GM12878 (cell line): ENCODE measurements at places on chromosomes 4 and X. TPM values are rescaled to one million over a fixed set of nuclear protein-coding genes. Genes with fewer than 3 reads are reported as not detected.

GRCh38 chr4:4284827-4285618, 4.9 kb downstream of the LYAR start:
- peaks cover 8% of the 10 kb centered on the region for H3K36me3 ChIP-seq
- no peaks in the 10 kb centered on the region for H3K27me3 ChIP-seq
- DNase-seq = no peak
- peaks cover 3% of the 10 kb centered on the region for H3K4me1 ChIP-seq
- H3K4me3 ChIP-seq = no peak overlapping the region

- no peaks in the 10 kb centered on the region for H3K4me1 ChIP-seq
- no peaks in the 10 kb centered on the region for H3K36me3 ChIP-seq
- no peak overlapping the region for H3K4me3 ChIP-seq
- H3K27ac ChIP-seq = peak overlapping the region; percentile 18; the same call in 1 of the 2 replicates
- no peaks in the 10 kb centered on the region for H3K27me3 ChIP-seq
These were observed 12.5 kb upstream of the HSFX4 start for GRCh38 chrX:149916745-149917392.

DNA sequence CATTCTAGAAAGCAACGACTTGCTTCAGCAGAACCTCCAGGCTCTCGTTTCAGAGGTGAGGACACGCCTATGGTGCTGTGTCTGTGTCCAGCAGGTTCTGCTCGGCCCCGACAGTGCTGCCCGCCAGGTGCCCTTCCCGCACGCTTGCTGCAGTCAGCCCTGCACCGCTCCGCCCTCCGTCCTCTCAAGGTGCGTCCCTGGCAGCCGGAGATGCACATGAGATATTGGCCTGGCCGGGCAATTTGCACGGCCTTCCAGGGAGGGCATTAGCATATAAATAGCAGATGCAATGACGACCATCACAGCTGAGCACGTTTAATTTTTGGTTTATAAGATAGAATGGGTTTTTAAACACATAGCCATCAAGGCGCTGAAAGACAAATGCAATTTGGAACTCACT, 14.4 kb downstream of the UVSSA start:
- no peaks in the 10 kb centered on the region for H3K27me3 ChIP-seq
- H3K4me3 ChIP-seq = no peak overlapping the region
- H3K4me1 ChIP-seq = no peaks in the 10 kb centered on the region
- no peak overlapping the region for H3K27ac ChIP-seq
- no peaks in the 10 kb centered on the region; the same call in 1 of the 2 replicates for H3K36me3 ChIP-seq

DNA sequence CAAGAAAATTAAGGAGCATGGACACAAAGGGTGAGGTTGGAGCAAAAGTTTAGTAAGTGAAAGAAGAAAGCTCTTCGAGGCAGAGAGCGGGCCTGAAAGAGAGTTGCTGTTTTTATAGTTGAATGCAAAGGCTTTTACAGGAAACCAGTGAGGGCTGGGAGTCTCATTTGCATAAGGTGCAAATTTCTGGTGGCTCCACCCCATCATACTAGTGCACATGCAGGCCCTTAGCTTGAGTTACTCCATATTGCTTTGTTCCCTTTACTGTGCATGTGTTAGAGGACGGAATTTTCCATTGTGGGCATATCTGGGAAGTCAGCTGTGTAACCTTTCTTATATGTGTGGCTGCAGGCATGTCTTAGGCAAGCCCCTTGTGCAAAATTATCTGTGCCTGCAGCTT, 48.0 kb downstream of the CPE start:
- H3K4me1 ChIP-seq = no peaks in the 10 kb centered on the region
- no peak overlapping the region for H3K4me3 ChIP-seq
- no peak overlapping the region for H3K27ac ChIP-seq
- H3K27me3 ChIP-seq = no peaks in the 10 kb centered on the region; the same call in 1 of the 2 replicates
- H3K36me3 ChIP-seq = no peaks in the 10 kb centered on the region

DNA sequence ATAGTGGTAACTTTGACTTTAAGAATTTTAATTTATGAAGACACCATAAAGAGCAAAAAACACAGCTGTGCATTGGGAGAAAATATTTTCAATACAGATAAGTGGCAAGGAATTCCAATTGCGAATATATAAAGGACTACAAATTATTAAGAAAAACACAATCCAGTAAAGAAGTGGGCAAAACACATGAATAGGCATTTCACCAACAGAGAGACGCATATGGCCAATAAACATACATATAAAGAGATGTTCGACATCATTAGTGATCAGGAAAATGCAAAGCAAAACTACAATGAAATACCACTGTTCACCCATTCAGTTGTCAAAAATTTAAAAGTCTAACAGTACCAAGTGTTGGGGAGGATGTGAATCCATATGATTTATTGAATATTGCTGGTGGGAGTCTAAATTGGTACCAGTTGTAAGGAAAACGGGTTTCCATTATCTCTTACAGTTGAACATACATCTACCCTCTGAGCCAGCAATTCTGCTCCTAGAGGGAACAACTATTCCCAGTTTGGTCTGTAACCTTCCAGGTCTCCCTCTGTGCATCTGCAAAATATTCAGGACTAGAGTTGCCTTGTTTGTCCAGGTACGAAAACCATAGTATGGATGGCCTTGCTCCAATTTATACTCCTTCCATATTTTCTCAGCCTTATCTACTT, 1.7 kb upstream of the MPP1 start:
- no peaks in the 10 kb centered on the region for H3K4me1 ChIP-seq
- no peaks in the 10 kb centered on the region for H3K27me3 ChIP-seq

GRCh38 chr4:106444557-106444956, 76.0 kb upstream of the GIMD1 start:
- no peaks in the 10 kb centered on the region for H3K36me3 ChIP-seq
- H3K4me1 ChIP-seq = no peaks in the 10 kb centered on the region
- no peak for DNase-seq
- no peak overlapping the region for H3K4me3 ChIP-seq
- H3K27me3 ChIP-seq = no peaks in the 10 kb centered on the region
- no peak overlapping the region for H3K27ac ChIP-seq

DNA sequence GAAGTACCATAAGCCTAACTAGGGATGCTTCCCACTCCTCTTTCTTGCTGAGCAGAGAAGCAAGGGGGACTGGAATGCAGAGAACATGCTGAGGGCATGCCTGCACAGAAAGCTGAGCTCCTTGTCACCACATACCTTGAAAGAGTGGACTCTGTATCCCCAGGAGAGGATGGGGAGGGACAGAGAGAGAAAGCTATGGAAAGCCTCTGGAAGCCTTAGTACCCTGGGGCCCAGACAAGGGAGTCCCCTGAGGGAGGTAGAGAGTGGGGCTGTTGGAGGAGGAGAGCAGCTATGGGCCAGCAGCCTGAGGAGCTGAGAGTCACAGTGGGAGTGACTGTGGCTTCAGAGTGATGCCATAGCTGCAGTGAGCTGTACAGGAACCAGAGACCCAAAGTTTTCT, 77.9 kb downstream of the RTL9 start:
- H3K36me3 ChIP-seq = no peaks in the 10 kb centered on the region
- no peak overlapping the region for H3K4me3 ChIP-seq
- H3K27ac ChIP-seq = no peak overlapping the region
- DNase-seq = no peak

DNA sequence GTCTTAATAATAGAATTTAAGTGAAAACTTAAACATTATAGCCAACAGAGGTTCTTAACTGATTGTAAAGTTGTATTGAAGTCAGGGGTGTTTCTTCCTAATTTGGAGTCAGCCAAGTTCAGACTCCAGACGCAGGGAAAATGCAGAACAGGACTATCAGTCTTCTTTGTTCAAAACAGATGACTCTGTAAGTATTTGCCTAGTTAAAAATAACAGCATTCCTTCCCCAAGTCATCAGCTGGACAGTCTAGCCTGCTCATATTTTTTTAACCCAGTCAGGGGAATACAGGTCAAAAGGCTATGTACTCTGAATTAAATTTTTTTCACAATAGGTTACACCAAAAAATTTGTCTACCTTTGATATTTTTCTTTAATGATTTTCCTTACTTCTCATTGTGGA, 73.8 kb upstream of the DCLK2 start:
- no peak overlapping the region for H3K27ac ChIP-seq
- no peak for DNase-seq
- H3K36me3 ChIP-seq = no peaks in the 10 kb centered on the region
- no peak overlapping the region for H3K4me3 ChIP-seq
- H3K27me3 ChIP-seq = peaks cover 4% of the 10 kb centered on the region; the same call in 1 of the 2 replicates
- no peaks in the 10 kb centered on the region for H3K4me1 ChIP-seq

DNA sequence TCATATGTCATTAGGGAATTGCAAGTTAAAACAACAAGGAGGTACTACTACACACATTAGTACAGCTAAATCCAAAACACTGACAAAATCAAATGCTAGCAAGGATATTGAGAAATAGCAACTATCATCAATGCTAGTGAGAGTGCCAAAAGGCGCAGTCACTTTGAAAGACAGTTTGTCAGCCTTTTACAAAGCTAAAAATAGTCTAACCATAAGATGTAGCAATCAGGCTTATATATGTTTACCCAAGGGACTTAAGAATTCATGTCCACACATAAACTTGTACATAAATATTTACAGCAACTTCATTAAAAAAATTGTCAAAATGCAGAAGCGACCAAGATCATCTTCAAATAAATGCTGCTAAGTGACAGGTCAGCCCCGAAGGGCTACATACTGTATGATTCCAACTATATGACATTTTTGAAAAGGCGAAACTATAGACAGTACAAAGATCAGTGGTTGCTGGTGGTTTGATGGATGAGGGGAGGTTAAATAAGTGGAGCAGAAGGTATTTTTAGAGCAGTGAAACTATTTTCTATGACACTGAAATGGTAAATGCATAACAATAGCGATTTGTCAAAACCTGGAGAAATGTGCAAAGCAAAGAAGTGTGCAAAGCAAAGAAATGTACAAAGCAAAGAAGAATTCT, 704.8 kb downstream of the ARAP2 start:
- H3K36me3 ChIP-seq = no peaks in the 10 kb centered on the region
- DNase-seq = no peak
- no peak overlapping the region for H3K27ac ChIP-seq

- DNase-seq = no peak
- H3K27me3 ChIP-seq = no peaks in the 10 kb centered on the region
- H3K36me3 ChIP-seq = no peaks in the 10 kb centered on the region
- peak overlapping the region; percentile 8; the same call in 1 of the 2 replicates for H3K27ac ChIP-seq
- peaks cover 3% of the 10 kb centered on the region; the same call in 1 of the 2 replicates for H3K4me1 ChIP-seq
These were observed 1.7 kb downstream of the CNOT6L start for GRCh38 chr4:77817304-77818072.

GPR82 gene
- total RNA-seq = 0.13 and 0.28 TPM in 2 replicates

FGFBP1 gene
- total RNA-seq = not detected in 2 replicates

KCNE5 gene
- total RNA-seq = 0.35 and 0.46 TPM in 2 replicates

SSX2B gene
- total RNA-seq = not detected in 2 replicates

FGF13 gene
- 0.08 and 0.24 TPM in 2 replicates for total RNA-seq

GABRG1 gene
- not detected in 2 replicates for total RNA-seq

ABCG2 gene
- not detected in 2 replicates for total RNA-seq

FATE1 gene
- total RNA-seq = not detected in 2 replicates

RBM46 gene
- not detected in 2 replicates for total RNA-seq
